SK-N-SH treated with all-trans-retinoic acid at 6 μM for 48 hours (cell line): ENCODE measurements at places on chromosomes 5 and 9.

DNA sequence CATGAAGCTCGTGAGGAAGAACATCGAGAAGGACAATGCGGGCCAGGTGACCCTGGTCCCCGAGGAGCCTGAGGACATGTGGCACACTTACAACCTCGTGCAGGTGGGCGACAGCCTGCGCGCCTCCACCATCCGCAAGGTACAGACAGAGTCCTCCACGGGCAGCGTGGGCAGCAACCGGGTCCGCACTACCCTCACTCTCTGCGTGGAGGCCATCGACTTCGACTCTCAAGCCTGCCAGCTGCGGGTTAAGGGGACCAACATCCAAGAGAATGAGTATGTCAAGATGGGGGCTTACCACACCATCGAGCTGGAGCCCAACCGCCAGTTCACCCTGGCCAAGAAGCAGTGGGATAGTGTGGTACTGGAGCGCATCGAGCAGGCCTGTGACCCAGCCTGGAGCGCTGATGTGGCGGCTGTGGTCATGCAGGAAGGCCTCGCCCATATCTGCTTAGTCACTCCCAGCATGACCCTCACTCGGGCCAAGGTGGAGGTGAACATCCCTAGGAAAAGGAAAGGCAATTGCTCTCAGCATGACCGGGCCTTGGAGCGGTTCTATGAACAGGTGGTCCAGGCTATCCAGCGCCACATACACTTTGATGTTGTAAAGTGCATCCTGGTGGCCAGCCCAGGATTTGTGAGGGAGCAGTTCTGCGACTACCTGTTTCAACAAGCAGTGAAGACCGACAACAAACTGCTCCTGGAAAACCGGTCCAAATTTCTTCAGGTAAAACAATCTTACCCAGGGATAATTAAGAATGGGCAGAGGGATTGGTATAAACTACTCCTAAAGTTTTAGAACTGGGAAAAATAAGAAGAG is 12.9 kb downstream of the ITGA1 start:
- ATAC-seq = peak; percentile 75

GRCh38 chr5:111745075-111745739 is 11.8 kb downstream of the NREP start:
- no peak for ATAC-seq

DNA sequence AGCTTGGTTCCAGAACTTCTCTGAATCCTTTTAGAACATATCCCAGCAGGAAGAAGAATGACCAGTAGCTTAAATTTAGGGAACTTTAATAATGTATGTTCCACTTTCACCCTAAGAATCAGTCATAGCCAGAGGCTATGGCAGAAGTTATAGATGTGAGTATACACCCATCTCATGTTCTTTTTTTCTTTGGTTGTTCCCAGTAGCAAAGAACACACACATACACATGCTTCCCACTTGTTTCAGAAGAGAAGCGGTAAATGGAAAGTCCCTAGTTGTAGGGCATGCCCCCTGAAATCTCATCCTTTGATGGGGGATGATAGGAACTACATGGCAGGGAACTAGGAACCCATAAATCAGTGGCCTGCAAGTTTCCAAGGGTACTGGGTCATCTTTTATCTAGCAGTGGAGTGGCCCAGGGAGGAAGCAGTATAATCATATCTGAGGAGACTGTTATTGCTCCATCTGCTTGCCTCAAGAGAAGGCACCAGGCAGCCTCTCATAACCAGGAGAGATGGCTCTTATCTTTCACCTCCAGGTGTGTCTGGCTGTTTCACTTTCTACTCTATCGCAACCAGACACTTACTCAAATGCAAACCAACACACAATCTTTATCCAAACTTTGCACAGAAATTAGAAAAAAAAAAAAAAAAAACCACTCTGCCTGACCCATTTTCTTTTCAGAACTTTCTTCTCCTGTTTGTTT is 109.5 kb downstream of the SNCAIP start:
- ATAC-seq = no peak

DNA sequence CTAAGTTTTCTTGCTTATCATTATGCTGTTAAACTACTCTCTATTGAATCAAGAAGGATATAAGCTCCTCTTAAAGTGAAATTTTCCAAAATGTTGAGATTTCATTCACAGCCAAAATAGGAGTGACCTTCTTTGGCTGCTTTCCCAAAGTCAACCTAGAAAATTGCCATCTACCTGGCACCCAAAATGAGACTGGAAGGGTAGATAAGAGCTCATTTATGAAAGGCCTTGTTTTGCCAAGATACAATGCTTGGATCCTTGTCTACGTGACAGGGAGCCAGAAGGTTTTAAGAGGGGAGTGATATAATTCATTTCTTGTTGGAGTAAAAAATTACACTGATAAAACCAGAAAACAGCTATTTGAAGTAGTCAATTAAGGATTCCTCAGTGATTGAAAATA is 287.1 kb downstream of the IZUMO3 start:
- ATAC-seq = no peak

- ATAC-seq = no peak
These were observed 7.5 kb downstream of the SYK start for GRCh38 chr9:90808890-90809685.

GRCh38 chr5:127571314-127572131 is 54.1 kb downstream of the PRRC1 start:
- ATAC-seq = no peak

- ATAC-seq = no peak
These were observed 8.8 kb upstream of the SVEP1 start for GRCh38 chr9:110588296-110588695.

DNA sequence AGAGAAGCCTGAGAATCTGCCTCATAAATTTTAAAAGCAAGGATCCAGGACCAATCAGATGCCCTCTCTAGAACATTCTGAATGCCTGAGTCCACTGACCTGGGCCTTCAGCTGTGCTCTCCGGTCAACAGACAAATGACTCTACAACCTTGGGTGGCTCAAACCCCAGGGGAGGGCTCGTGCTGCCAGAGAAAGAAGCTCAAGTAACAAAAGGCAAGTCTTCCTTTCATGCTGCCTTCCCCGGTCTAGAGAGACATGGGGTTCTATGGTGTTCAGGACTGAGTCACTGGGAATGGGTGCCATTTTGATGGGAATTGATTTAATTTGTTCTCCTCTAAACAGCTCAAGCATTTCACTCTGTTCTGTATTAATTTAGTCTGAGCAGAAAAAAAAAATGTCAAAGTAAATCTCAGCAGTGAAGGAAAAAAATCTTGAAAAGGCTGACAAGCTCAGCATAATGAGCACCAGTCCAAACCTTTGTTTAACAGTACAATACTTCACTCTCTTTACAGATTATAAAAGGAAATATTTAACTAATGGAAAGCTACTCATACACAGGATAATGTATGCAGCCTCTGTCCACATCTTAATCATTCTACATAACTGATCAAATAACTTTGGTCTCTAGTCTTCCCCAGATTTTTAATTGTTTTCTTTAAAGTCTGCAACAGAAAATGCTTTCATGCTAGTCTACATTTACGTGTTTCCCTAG is 191.0 kb downstream of the GLIS3 start:
- ATAC-seq = no peak

- ATAC-seq = no peak
These were observed 2.8 kb downstream of the TXNDC8 start for GRCh38 chr9:110334871-110335270.

GRCh38 chr5:134592141-134592746 is 40.4 kb downstream of the SAR1B start:
- peak; percentile 17; the same call in 1 of the 3 replicates for ATAC-seq

GRCh38 chr9:91994422-91994821 is 44.4 kb upstream of the ROR2 start:
- ATAC-seq = no peak

GRCh38 chr9:14831661-14832060 is 78.6 kb downstream of the FREM1 start:
- no peak for ATAC-seq

GRCh38 chr9:2610985-2611384 is 10.6 kb upstream of the VLDLR start:
- ATAC-seq = no peak

DNA sequence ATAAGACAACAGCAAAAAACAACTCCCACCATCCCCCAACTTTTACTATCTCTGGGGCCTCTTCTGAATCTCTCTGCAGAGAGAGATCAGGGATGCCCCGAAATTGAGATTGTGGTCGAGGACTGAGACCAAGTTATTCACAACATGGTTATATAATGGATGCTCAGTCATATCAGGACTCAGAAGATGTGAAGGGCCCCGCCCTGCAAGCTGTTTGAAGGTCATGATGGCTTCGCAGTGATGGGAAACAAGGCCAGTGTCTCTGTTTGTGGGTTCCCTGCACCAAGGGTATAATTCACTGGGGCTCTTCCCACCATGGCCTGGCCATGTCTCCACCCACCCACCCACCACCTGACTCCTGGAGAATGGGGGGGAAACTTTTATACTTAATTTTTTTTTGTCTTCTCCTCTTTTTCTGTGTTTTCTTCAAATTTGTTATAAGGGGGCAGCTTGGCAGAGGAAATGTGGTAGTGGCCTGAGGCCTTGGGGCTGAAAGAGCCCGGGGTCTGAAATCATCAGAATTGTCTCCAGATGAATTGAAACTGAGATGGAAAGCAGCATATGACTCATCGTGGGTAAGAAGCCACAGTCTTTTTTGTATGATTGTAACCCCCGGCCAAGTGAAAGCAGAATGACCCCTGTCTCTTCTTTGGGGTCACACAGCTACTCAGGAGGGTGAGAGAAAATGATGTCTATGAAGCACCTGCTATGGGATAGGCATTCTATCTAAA is 15.0 kb upstream of the TEX48 start:
- ATAC-seq = peak; percentile 13; the same call in 1 of the 3 replicates

DNA sequence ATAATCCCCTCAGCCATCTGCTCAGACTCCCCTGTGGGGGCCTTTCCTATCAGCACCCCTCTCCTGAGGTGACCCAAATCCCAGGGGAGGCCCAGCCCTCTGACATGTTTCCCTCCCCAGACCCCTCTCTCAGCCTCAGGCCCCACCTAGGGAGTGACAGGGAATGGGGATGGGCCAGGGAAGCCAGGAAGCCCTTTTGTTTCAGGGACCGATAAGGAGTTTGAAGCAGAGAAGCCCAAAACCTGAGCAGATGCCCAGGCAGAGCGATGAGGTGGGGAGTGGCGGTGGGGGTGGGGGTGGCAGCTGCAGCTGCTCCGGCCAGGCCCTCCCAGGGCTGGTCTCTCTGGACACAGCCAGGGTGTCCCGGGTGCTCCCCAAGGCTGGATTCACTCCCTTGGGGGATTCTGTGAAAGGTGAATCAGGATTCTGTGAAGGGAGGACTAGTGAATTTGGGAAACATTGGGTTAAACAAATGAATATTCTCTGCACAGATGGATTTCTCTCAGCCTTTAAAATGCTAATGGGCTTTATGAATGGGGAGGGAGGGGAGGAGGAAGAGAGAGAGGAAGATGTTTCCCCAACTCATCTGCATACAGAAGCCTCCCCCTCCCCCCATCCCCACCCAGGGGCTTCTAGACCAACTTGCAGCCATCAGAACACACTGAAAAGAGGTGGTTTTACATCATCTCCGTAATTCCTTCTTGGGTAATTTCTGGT is 17.4 kb downstream of the AKNA start:
- no peak for ATAC-seq

DNA sequence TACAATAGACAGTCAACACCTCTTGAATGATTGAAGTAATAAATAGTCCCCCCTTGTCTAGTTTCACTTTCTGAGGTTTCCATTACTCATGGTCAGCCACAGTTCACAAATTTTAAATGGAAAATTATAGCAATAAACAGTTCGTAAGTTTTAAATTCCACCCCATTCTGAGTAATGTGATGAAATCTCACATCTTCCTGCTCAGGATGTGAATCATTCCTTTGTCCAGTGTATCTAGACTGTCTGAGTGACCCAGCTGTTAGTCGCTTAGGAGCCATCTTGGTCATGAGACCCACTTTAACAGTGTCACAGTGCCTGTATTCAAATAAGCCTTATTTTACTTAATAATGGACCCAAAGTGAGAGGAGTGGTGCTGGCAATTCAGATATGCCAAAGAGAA is 311.6 kb upstream of the PRR16 start:
- peak; percentile 61; the same call in 2 of the 3 replicates for ATAC-seq

DNA sequence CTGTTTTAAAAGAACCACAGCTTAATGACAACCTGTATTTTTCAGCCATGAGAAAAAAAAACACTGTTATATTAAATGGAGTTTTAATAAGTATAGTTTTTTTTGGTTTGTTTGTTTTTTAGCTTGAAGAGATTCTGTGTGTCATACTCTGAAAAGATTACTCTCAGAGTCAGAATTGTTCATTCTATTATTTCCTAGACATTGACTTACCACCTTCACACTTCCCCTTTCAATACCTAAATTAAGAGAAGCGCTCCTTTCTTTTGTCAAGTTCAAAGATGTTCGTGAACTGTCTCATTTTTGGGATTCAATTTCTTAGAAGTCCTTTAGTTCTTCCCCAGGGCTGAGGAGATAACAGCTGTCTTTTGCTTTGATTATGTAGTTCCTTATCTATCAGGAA is 1201.6 kb upstream of the NUDT12 start:
- no peak for ATAC-seq

DNA sequence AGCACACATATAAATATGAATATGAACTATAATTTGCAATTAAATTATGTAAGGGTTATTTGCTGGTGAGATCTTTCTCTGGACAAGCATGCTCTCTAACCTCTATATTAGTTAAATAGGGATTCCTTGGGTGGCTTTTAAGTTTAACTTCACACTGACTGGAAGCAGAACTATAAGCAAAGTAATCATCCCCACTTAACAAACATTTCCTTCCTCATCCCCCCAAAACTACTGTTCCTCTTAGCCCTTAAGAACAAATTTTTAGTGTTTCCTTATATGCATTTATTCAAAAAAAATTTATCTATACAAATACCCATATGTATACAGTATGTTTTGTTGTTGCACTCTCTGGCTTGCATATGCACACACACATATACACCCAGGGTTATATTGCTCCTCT is 512.1 kb upstream of the MEF2C start:
- ATAC-seq = no peak

DNA sequence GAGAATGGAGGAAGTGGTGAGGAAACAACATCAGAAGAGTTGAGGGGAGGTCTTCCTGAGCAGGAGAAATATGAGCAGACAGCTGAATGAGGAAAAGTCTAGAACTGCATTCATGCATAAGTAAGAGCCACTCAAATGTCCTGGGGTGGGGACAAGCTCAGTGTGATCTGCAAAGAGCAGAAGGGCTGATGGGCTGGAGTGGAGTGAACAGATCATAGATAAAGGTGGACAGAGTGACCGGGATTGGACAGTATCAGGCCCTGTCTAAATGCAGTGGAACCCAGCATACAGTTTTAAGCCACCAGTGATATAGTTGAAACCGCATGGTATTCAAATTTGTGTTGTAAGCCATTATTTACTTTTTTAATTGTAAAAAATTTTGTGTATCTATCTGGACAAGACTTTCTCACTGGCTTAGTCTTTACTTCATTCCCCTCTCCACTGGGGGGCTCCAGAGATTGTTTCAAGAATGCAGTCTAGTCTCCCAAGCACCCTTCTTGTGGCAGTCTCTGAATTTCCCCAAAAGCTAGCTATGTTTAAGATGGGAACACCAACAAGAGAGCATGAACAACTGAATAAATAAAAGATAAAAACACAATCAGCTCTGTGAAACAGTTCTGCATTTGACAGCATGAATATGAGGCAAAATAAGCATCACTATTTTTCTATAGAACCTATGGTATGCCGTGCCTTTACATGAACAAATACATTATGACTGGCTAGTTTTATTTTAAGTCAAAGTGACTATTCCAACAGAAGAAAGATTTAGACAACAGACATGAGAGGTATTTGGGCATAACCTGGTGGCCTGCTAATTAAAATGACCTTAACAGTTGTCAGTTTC is 10.7 kb upstream of the STK32A start:
- ATAC-seq = peak; percentile 97
